PC-9 (cell line): ENCODE measurements at places on chromosomes 2 and 18. TPM values are rescaled to one million over a fixed set of nuclear protein-coding genes. Genes with fewer than 3 reads are reported as not detected.

HS6ST1 gene
- 20.2 and 26.2 TPM in 2 replicates for total RNA-seq

NTSR2 gene
- total RNA-seq = not detected in 2 replicates

CRYGC gene
- total RNA-seq = not detected in 2 replicates

SOWAHC gene
- total RNA-seq = 12.8 and 14.3 TPM in 2 replicates

GPC1 gene
- 302 and 319 TPM in 2 replicates for total RNA-seq

SNED1 gene
- 2.8 and 9.6 TPM in 2 replicates for total RNA-seq

RAB27B gene
- 9.9 and 12.7 TPM in 2 replicates for total RNA-seq

UGT1A4 gene
- total RNA-seq = 73.6 and 93.0 TPM in 2 replicates

RAX gene
- total RNA-seq = not detected in 2 replicates

IL1RL2 gene
- 1.2 and 1.9 TPM in 2 replicates for total RNA-seq

SPC25 gene
- total RNA-seq = 20.0 and 20.7 TPM in 2 replicates

CD8B gene
- not detected in 2 replicates for total RNA-seq

LRP1B gene
- 1.7 and 2.9 TPM in 2 replicates for total RNA-seq

MPV17 gene
- total RNA-seq = 42.2 and 47.5 TPM in 2 replicates
